ENCODE measurements at places on chromosomes 11 and 22.

GRCh38 chr22:43500792-43501785 lies 89.3 kb downstream of the MPPED1 start:
- DNase-seq, result no peak

GRCh38 chr22:22935546-22936157 lies 48.0 kb downstream of the IGLL5 start:
- no peak for DNase-seq

- DNase-seq, result peak; percentile 65
Observed at GRCh38 chr11:34926101-34926830, 9.8 kb downstream of the PDHX start.

DNA sequence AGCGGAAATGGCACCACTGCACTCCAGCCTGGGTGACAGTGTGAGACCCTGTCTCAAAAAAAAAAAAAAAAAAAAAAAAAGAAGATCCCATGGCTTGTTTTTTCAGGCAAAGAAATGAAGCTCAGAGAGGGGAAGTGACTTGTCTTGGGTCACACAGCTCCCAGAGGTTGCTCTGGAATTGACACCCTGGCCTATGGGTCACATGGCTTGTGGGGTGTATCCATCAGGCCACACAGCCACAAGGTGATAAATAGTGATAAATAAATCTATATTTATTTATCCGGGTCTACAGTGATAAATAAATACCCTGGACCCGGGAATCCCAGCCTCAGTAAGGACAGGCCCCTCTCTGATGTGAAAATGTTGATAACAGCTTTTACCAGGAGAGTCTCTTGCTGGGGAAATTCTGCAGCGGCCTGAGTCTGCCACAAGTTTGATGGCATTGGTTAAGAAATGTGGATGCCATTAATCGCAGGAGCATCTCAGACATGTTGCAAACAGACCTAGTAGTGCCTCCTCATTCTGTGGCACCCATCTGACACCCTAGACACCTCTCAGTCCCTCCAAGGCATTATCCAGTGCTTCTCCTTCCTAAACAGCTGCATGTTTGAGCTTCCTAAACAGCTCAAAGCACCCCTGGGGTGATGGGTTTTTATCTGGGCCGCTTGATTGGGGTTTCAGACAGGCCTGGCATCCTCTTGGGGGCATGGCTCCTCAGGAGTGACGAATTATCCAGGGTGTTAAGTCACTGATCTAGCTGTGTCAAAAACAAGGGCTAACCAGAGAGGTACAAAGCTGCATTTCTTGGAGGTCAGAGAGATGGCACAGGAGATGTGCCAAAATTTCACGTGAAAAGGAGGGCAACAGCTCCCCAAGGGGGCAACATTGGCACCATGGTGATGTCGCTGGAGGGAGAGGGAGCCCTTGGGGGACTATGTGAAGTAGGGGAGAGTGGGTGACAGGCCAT lies 1.9 kb upstream of the EMID1 start:
- no peak for DNase-seq

GRCh38 chr11:117872975-117873827 lies 3.3 kb downstream of the FXYD6 start:
- DNase-seq, result no peak

GRCh38 chr11:77471558-77472193 lies 2.2 kb downstream of the PAK1 start:
- DNase-seq, result peak; percentile 59

GRCh38 chr11:101759771-101760450 lies 154.9 kb upstream of the CEP126 start:
- no peak for DNase-seq

- no peak for DNase-seq
Observed at GRCh38 chr11:48014917-48015316, 34.6 kb downstream of the PTPRJ start.

GRCh38 chr11:92556431-92556830 lies 331.8 kb downstream of the FAT3 start:
- DNase-seq, result no peak

DNA sequence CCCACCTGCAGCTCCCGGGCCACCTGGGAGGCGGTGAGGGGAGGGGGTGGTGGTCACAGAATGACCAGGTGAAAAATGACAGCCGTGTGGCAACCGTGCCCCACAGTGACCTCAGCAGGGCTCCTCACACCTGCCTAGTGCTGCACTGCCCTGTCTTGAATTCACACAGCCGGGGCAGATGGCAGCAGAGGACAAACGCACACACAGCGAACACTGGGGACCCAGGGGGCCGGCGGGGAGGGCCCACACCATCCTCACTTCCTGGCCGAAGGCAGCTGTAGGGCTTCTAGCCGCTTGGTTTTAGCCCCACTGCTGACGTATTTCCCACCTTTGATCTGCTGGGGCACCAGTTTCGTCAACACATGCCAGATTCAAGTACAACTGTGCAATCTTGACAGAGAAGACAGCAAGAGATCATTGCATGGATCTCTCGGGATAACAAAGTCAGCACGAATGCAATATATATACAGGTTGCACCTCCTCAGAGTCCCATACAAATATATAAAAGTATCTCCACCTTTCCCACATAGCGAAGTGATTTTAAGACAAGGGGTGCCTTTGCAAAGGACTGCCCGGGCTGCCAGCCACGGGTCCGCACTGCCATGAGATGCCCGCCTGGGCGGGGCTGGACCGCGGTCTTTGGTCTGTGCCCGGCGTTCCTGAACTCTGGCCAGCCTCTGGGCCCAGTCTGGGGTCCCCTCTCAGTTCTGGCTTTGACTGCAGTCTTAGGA lies 26.9 kb downstream of the TRMU start:
- no peak for DNase-seq

GRCh38 chr11:133559833-133560471 lies 27.7 kb upstream of the OPCML start:
- DNase-seq, result no peak

DNA sequence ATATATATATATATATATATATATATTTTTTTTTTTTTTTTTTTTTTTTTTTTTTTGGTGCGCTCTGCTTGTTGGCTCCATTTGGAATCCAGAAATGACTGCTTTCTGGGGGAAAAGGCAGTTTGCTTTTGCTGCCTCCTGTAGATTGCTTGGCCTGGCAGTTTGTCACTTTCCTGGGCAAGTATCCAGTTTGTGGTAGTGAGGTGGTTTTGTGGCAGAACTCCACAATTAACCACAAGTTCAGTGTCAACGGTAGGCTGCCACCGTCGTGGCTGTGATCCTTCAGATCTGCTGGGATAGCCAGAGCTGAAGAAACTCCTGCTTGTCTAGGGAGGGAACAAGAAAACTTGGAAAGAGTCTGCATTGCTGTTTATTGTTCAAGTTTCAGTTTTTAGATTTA lies 5.0 kb upstream of the PDE3B start:
- peak; percentile 80 for DNase-seq

DNA sequence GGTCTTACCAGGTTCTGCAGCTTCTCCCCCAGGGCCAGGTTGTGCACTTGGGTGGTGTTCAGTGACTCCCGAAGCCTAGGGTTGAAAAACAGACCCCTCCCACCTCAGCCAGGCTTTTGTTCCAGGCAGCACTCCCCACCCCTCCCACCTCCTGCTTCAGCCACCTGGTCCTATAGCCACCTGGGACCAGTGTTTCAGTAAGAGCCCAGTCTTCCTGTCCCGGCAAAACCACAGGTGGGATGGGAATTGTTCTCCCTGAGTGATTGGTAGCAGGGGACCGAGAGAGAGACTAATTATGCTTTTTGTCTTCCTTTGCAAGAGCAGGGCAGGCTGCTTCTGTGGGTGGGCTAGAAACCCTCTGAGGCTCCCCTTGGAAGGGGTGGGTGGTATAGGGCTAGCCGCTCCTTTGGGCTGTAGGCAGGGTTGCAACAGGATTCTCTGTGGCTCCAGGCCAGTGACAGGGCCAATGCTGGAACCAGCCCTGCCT lies 8.5 kb upstream of the NAALADL1 start:
- DNase-seq, result no peak

- DNase-seq, result no peak
Observed at GRCh38 chr11:19307498-19307897, 66.8 kb upstream of the E2F8 start.

DNA sequence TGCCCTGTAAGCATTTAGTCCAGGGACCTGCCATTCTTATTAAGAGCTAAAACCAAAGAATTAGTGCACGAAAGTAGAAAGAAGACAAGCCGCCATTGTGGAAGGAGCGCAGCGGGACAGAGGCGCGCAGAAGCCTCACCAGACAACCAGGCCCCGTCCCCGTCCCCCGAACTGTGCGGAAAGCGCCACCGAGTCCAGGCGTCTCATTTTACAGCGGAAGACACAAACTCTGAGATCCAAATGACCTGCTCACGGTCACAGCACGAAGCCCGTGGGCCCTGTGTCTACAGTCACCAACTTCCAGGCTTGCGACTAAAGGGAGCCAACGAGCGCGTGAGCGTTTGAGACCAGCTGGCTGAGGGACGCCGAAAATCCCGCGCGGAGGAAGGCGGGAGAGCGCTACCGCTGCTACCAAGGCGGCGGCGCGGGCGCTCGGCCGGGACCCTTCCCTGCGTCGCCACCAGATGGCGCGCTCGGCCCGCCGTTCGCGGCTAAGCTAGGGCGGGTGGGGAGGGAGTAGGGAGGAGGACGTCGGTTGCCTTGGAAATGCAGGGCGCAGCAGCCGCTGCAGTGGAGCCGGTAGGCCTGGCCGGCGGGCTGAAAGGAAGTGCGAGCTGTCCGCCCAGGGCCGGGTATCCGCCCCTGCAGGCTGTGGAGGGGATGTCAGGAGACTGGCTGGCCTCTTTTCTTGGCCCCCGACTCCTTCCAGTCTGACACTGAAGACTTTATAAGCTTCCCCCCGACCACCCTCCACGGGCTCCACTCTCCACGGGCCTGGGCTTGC lies 434 bp upstream of the CCDC83 start:
- DNase-seq, result peak; percentile 96

- DNase-seq, result no peak
Observed at GRCh38 chr11:74318241-74318932, 6.9 kb upstream of the P4HA3 start.

DNA sequence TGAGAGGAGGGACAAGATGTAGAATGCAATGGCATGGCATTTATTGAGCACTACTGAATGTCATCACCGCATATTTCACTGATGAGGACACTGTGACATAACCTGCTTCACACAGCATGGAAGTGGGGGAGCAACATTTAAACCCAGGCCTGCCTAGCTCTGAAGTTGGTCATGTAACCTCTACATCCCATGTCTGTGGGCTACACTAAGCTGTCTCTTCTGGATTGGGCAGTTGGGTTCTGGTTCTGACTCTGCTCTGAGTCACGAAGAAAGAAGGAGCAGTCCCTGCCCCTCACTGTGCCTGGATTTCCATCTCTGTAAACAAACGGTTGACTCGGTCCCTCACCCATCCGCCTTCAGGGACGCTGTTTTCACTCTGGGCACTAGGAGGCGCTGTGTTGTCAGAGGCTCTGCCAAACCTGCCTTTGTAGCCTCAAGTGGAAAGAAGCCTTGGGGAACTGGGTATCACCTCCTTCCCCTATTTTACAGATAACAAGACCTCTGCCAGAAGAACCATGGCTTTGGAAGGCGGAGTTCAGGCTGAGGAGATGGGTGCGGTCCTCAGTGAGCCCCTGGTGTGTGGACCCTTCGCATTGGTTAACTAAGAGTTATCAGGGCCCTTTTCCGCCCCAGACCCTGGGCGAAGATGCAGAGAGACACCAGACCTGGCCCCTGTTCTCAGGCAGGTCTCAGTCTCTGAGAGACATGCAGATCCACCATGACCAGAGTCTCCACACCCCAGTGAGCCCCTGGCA lies 12.7 kb upstream of the ARHGEF17 start:
- DNase-seq, result peak; percentile 85

DNA sequence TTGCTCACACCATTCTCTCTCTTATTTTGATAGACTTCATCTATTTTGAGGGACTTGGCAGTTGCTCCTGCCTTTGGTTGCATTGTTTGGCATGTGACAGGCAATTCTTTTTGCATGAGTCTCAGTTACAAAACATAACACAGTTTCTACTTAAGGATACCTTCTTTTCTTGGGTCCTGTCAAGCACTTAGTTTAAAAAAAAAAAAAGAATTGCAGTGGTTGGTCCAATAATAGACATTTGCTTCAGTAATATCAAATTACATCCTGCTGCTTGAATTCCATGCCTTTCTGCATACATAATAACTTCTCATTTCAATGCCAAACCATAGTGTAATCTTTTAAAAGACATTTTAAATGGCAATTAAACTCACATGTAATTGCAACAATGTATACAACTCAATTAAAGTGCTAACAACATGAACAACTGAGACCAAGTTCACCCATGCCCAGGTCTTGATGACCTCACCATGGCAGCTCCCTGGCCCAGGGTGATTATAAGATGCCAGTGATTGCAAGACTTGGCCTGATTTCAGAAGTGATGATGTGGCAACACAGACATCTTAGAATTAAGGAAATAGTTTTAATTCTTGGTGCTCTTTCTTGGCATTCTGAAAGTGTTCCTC lies 32.2 kb upstream of the PLET1 start:
- peak; percentile 19 for DNase-seq

DNA sequence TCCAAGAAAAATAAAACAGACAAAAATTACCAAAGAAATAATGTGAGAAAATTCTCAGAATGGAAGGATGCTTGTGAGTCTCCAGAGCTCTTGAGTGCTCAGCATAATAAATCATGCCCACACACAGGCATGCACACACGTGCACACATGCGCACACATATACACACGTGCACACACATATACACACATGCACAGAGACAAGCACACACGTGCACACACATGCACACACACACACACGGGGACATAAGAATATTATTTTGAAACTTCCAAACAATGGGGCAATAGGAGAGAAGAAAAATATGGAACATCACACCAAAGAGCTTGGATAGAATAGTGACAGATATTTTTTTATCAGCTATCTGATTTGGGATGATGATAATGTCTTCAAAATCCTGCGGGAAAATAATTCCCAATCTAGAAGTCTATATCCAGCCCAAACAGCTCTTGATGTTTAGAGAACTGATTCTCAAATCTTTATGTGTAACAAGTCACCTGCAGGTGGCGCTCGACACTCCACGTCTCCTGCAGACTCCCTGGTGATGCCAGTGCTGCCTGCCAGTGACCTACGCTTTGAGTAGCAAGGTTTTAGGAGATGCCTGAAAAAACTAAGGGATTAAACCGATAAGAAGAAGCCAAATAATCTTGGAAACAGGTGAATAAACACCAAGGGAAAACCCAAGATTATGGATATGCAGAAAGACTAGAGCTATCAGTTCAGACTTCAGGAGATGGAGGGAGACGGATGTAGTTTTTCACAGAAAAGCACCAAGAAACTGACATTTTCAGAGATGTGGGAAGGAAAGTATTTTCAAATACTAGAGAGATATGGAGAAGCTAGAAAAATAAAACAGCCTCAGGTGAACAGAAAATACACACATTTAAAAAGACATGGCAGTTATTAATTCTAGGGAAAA lies 743.6 kb downstream of the ETS1 start:
- DNase-seq, result peak; percentile 37

DNA sequence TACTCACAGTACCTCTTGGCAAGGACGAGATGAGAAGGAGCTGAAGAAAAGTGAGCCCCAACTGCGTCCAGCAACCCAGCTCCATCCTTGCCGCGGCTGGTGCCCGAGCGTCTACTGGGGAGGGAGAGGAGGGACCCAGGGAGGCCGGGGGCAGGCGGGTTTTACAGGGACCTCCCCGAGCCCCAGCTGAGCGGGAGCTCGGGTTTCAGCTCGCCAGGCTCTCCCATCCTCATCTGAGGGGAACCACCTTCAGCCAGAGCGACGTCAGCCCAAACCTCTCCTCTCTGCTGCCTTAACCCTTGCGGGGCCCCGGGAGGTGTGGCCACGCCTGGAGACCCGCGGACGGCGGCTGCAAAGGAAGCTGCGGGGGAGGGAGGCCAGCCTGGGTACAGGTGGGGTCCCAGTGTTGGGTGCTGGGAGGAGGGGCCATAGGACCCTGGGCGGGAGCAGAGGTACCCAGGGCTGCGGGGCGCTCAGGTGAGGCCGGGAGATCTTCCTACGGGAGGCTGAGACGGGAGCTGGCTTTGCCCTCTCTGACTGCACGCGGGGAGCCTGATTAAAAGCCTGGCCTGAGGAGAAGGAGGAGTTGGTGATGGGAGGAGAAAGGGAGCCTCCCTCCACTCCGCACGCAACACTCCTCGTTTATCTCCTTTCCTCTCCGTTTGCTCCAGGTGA lies at the start of gene PAMR1:
TSS of gene PAMR1 (minus strand) at position 116 of the 675 bp plus-strand sequence. CDS start at position 85, 31 bp downstream.
- no peak for DNase-seq
